ENCODE measurements at places on chromosomes 6 and 20. TPM values are rescaled to one million over a fixed set of nuclear protein-coding genes. Genes with fewer than 3 reads are reported as not detected.

DNA sequence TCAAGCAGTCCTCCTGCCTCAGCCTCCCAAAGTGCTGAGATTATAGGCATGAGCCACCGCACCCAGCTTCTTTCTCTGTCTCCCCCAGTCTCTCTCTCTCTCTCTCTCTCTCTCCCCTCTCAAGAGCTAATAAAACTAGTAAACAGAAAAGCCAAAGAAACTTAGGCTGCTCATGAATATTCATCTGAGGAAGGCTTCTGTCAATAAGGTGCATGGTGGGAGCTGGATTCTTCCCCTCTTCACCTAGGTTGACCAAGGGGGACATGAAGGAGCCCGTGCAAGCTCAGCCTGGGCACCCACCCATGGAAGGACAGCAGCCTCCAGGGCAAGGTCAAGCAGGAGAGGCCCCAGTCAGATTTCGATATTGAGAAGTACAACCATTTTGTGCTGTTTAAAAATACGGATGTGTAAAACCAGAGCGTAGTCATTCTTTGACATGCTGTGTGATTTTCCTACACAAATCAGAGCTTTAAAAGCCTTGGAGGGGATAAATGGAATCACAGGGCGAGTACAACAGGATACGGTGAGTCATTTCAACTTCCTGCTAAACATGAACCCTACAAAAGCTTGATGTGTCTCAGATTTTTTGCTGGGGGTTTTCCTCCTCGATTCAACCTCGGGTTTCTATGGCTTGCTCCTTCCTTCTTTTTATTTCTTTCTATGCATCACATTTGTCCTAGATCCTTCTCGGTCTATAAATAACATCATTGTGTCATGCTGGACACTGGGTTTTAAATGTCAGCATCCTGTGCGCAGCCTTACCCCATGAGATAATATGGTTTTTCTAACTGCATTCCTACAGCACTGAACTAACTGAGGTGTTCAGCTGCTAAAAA is 368.9 kb upstream of the JARID2 start:
- H3K27me3 ChIP-seq = no peaks in the 10 kb centered on the region
- H3K27ac ChIP-seq = no peak overlapping the region
- no peak overlapping the region for H3K4me3 ChIP-seq
- H3K36me3 ChIP-seq = no peaks in the 10 kb centered on the region

The MRS2 gene
- 19.8 TPM for total RNA-seq

The XPO5 gene
- total RNA-seq = 30.6 TPM

The NRM gene
- 15.0 TPM for total RNA-seq

The KIF25 gene
- not detected for total RNA-seq

All from aorta (tissue), 5 donors.